SJCRH30 (cell line): ENCODE measurements at places on chromosomes 13 and 19.

DNA sequence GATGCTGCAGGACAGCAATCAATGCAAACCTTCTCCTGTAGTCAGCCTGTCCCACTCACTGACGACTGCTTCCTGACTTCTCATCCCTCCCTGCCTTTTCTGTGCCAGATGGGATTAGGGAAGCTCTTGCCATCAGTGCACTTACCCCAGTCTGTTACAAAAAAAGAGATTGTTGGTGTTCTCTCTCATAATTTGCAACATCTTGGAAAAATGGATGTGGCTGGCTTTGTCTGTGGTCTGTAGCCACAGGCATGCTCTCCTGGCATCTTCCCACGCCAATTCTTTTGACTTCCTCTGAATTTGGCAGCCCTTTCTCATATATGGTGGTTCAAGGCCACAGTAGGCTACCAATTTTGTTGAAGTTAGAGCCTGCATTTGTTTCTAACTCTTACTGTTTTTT, 11.6 kb upstream of the HTR2A start:
- H3K4me3 ChIP-seq: no peak overlapping the region
- no peak overlapping the region for H3K27ac ChIP-seq
- DNase-seq: no peak
- no peaks in the 10 kb centered on the region for H3K27me3 ChIP-seq
- no peaks in the 10 kb centered on the region for H3K36me3 ChIP-seq
- no peaks in the 10 kb centered on the region for H3K4me1 ChIP-seq

- no peaks in the 10 kb centered on the region for H3K36me3 ChIP-seq
- peaks cover 5% of the 10 kb centered on the region; the same call in 1 of the 2 replicates for H3K27me3 ChIP-seq
- no peak overlapping the region for H3K4me3 ChIP-seq
These were observed 64.2 kb upstream of the UQCRFS1 start for GRCh38 chr19:29277102-29277501.

GRCh38 chr13:111201304-111201940, 86.3 kb downstream of the ARHGEF7 start:
- H3K27ac ChIP-seq: no peak overlapping the region
- no peak for DNase-seq
- H3K27me3 ChIP-seq: no peaks in the 10 kb centered on the region
- peaks cover 4% of the 10 kb centered on the region; the same call in 1 of the 2 replicates for H3K4me1 ChIP-seq
- no peak overlapping the region for H3K4me3 ChIP-seq

DNA sequence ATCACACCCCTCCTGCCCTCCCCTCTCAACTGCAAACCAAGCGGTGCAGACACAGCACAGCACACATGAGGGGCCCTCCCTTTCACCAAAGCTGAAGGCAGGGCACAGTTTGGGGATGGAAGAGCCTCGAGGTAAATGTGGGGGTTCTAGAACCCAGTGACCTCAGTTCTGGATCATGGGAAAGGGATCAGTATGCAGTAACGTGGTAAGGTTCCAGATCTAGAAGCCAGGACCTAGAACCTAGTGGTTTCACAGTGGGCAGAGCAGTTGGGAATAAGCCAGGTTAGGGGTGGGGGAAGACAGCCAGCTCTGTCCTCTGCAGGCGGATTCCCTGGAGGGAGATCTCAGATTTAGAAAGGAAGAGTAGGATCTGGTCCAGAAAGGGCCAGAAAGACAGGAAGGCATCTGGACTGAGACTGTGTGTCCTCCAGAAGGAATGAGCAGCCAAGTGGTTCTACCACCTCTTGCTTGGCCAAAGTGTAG, 3.1 kb downstream of the FTL start:
- H3K4me1 ChIP-seq: peaks cover 13% of the 10 kb centered on the region
- no peaks in the 10 kb centered on the region for H3K27me3 ChIP-seq
- H3K27ac ChIP-seq: no peak overlapping the region

- no peaks in the 10 kb centered on the region for H3K4me1 ChIP-seq
- no peak overlapping the region for H3K27ac ChIP-seq
- no peak for DNase-seq
- no peaks in the 10 kb centered on the region for H3K36me3 ChIP-seq
These were observed 142.0 kb downstream of the ZNF737 start for GRCh38 chr19:20423381-20424197.

DNA sequence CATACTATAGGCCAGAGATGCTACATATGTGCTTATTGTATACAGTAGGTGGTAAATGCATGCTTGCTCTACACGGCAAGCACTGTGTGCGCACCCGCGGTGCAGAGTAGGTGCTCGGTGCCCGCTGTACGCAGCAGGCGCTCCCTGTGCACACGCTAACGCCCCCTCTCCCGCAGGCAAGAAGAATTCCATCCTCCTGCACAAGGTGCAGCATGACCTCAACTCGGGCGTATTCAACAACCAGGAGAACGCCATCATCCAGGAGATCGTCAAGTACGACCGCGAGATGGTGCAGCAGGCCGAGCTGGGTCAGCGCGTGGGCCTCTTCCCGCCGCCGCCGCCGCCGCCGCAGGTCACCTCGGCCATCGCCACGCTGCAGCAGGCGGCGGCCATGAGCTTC, 17.7 kb downstream of the POLRMT start:
- DNase-seq: no peak
- H3K27me3 ChIP-seq: no peaks in the 10 kb centered on the region
- H3K4me3 ChIP-seq: no peak overlapping the region
- H3K4me1 ChIP-seq: no peaks in the 10 kb centered on the region
- peaks cover 25% of the 10 kb centered on the region for H3K36me3 ChIP-seq

- H3K27ac ChIP-seq: no peak overlapping the region
- no peak overlapping the region for H3K4me3 ChIP-seq
- H3K36me3 ChIP-seq: no peaks in the 10 kb centered on the region
- H3K27me3 ChIP-seq: no peaks in the 10 kb centered on the region
- DNase-seq: no peak
These were observed 563.9 kb downstream of the DACH1 start for GRCh38 chr13:71303144-71303543.

- no peak overlapping the region; the same call in 1 of the 2 replicates for H3K4me3 ChIP-seq
- DNase-seq: no peak
- H3K36me3 ChIP-seq: no peaks in the 10 kb centered on the region
- H3K4me1 ChIP-seq: peaks cover 9% of the 10 kb centered on the region
These were observed 6.3 kb downstream of the REX1BD start for GRCh38 chr19:18594824-18595373.
